Skin of body (tissue), 3 donors: ENCODE measurements at places on chromosomes 3 and 15. TPM values are rescaled to one million over a fixed set of nuclear protein-coding genes. Genes with fewer than 3 reads are reported as not detected.

- DNase-seq, result no peak
Measured at GRCh38 chr3:177126015-177126773, 71.1 kb downstream of the TBL1XR1 start.

Gene C3orf52
- total RNA-seq, result 12.9 TPM

Gene ADPRH
- 2.7 TPM for total RNA-seq

Gene LTK
- total RNA-seq, result 0.69 TPM

- no peak for DNase-seq
Measured at GRCh38 chr3:146953511-146953981, 348.4 kb upstream of the PLSCR5 start.

DNA sequence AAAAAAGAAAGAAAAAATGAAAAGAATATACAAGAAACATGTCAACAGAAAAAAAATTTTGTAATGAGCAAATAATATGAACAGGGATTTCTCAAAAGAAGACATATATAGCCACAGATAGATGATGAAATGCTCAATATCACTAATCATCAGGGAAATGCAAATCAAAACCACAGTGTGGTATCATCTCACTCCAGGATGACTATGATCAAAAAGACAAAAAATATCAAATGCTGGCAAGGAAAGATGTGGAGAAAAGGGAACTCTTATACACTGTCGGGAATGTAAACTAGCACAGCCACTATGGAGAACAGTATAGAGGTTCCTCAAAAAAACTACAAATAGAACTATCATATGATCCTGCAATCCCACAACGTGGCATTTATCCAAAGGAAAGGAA lies 94.1 kb downstream of the C3orf70 start:
- DNase-seq, result no peak

GRCh38 chr3:189304465-189305351 lies 132.9 kb downstream of the TPRG1 start:
- DNase-seq, result peak; percentile 43

- DNase-seq, result peak; percentile 66
Measured at GRCh38 chr3:30511524-30512251, 94.7 kb upstream of the TGFBR2 start.

DNA sequence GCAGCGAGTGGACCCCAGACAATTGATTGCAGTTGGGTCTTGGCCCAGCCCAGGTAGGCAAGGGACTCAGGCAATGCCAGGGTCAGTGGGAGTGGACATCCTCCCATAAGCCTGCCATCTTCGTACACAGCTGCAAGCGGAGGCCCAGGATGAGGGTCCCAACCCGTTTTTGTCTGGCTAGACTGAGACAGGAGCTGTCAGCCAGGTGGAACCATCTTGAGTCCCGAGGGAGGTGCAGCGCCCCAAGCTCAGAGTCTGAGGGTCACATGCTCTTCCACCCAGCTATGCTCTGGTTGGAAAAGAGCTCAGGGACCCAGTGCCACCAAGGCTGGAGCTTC lies 22.6 kb upstream of the IP6K2 start:
- DNase-seq, result no peak

DNA sequence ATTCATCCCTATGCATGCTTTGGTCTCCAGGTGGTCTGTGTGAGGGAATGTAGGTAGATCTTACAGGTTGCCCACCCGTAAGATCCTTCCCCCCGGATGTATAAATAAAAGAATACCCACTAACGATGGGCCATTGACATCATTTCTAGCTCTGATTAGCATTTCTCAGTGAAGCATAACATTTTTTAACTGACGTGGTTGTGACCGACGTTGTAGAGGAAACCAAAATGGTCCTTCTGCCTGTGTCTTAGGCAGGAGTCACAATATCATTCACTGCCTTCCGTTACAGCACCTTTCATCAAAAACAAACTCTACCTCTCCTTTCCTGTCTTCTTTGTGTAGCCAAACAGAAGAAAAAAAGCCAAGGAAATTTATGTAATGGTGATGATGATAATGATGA lies 27.3 kb upstream of the UMPS start:
- no peak for DNase-seq

Gene MKRN2
- total RNA-seq, result 27.0 TPM

DNA sequence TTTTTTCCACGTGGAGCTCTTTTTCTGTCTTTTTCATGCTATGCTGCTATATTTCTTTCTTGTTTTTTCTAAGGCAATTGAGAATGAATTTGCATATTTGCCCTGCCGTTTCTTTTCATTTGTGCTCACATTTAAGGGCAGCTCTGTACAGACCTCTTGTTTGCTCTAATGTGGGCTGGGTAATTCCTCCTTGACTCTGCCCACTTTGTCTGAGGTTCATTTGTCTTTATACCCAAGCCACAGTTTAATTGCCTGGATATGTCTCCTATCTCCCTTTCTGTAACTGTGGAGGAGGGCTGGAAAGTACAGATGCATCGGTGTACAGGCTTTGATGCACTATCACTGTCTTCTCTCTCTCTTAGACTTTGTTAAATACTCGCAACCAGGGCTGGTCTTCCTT lies 195.9 kb downstream of the EPHB1 start:
- DNase-seq, result no peak

DNA sequence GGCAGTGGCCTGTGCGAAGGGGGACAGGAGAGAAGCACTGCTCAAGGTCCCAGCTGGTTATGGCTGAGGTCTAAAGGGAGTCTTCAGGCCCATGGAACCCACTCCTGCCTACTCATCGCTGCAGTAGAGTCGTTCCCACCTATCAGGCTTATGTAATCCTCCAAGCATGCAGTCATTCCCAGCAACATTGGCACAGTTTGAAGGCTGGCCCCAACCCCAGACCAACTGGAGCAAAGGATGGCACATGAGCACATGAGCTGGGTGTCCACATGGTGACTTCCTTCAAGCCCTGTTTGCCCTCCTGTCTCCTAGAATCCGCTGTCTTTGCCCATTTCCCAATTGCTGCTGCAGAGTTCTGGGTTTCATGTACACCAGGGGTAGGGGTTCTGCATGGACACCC lies 60.5 kb upstream of the FGD5 start:
- DNase-seq, result no peak

DNA sequence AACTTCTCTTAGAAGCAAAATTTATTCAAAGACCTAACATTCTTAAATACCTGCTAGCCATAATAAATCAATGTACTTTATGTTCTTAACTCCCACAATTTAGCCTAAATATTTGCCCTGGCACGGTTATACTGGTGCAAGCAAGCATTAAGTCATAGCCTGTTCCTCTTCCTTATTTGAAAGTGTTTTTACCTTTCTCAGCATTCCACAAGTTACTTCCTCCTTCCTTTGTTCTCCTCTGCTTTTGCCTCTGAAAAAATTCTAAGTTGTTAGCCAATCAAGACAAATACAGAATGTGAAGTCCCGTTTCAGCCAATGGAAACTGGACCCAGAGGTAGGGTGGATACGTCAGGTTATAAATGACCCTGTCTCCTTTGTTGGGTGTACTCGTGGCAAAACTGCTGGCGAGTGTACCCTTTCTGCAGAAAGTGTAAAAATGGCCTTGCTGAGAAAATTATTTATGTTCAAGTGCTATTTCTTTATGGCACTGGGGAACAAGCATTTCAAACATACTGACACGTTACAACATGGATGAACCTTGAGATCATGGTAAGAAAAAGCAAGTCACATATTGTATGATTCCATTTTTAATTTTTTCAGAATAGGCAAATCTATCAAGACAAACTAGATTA lies 3.1 kb upstream of the TATDN2 start:
- DNase-seq, result no peak

DNA sequence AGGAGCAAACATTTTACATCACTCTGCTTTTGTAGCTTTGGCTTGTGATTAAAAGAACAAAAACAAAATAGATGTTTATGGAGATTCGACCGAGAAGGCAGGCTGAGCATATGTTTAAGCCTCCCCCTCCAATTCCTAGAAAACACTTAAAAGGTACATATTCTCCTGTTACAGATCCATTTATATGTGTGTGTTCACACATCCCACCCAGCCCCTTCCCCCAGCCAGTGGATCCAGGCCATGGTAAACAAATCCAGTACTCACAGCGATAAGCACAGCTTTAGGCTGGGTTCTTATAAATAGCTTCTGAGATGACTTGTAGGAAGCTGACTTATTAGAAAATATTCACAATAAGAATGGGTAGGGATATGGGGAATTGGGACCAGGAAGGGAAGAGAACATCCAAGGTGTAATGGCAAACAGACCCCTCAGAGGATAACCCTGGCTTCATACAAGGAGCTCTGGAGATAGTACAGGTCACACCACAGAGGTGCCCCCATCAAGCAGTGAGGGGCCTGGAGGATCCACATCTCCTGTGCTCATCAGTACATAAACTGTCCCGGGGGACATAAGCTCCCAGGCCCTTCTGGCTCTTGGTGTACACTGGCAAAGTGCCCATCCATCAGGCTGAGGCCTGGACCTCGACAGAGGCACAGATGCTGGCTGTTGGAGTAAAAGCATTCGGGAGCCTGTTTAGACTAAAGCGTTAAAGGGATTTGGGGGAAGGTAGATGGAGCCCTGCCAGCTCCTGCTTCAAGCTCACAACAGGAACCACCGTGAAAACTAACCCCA lies 70.0 kb upstream of the UBE2E1 start:
- DNase-seq, result no peak
